ENCODE measurements at places on chromosomes 5 and 9. TPM values are rescaled to one million over a fixed set of nuclear protein-coding genes. Genes with fewer than 3 reads are reported as not detected.

DNA sequence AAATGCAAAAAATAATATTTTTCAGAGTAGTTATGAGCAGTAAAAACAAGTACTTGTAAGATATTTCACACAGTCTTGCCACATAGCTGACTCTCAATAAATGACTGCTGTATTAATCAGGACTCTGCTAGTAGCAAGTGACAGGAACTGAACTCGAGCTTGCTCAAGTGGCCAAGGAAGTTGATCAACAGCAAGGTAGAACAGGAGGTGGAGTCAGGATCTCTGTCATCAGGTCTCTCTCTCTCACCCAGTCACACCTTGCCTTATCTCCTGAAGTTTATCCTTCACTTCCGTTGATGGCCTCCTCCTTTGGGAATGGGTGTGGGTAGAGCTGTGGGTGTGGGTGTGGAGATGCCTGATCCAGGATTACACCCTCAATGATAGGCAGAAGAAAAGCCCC lies 107.0 kb downstream of the GPBP1 start:
- DNase-seq: no peak

SLC24A2 gene
- not detected for polyA plus RNA-seq

DNA sequence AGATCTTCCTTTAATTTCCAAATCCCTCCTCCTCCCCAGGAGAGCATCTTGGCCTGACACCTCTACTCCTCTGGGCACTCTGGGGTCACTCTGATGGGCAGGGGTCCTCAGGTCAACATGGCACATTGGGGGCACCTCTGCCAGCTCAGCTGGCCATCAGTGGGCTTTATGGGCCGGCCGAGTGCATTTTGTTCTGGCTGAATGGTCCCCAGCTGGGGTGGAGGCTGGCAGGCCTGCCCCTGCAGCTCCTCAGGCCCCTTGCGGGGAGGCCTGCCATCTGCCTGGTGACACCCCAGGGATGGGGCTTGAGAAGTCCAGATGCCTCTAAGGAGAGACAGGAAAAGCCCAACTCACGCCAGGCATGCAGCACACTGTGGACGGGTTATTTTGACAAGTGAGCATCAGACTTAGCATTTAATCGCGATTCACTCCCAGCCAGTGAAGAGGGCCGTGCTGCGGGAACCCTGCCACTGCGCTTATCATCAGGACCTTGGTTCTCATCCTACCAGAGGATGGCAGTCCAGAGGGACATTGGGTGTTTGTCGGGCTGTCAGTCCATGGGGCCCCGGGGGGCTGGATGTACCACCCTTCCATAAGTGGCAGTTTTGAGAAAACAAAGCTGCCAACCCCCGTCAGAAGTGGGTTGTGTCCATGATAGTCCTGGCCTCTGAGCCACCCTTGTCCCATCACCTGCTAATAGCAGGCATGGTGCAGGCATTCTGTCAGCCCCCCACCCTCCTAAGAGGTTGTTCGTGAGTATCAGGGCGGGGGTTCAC lies 21.7 kb downstream of the PHF2 start:
- DNase-seq: no peak

GRCh38 chr5:67496051-67496450 lies 299.5 kb upstream of the CD180 start:
- no peak for DNase-seq

DNA sequence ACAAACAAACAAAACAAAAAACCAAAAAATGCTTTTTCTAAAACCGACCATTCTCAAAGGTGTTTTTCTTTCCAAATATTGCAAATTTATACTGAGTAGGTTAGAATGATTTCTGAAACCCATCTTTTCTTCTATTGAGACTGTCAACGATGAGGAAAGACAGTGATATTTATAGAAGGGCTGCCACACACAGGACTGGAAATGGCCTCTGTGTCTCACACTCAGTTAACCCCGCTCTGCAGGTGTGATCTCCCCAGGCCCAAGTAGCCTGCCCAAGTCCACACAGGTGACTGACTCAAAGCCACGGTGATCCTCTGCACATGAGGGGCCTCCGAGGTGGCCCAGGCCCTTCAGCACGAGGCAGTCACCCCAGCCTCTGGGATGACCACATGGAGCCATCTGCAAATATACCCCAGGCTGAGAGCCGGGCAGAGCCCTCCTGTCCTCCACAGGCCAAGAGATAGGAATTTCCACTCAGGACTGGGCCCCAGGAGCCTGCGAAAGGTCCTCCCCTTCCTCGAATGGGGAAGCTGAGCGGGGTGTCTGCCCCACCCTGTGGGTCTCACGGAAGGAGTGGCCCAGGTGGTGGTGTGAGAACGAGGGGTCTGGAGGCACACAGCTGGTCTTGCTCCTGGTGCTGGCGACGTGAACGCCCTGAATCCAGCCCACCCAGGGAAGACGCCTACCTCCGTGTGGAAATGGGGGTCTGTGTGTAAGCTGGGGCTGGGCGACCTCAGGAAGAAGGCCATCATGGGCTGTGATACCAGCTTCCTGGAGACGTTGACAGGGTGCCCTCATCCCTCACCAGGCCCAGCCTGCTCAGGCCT lies 53.0 kb upstream of the PHYKPL start:
- no peak for DNase-seq

DNA sequence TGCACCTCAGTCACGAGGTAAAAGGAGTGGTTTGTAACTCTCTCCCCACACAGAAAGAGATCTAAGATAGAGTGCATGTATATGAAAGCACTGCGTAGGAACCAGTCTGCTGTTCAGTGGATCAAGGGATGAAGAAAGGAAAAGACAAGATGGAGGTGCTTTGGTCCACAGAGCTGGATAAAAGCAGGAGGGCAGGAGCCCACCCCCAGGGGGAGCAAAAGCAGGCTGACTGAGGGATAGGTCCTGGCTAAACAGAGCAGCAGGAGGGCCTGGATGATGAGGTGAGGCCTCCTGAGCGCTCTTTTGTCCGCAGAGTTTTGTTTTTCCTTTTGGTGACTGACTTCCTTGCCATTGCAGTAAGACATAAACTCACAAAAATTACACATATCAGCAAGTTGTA lies 293.5 kb upstream of the C9orf72 start:
- no peak for DNase-seq

GFM2 gene
- 13.0 TPM for polyA plus RNA-seq

- DNase-seq: no peak
Observed at GRCh38 chr5:62685221-62685620, 106.6 kb downstream of the LRRC70 start.

PLAC8L1 gene
- polyA plus RNA-seq: not detected

ADAMTS19 gene
- polyA plus RNA-seq: 0.02 TPM

DNA sequence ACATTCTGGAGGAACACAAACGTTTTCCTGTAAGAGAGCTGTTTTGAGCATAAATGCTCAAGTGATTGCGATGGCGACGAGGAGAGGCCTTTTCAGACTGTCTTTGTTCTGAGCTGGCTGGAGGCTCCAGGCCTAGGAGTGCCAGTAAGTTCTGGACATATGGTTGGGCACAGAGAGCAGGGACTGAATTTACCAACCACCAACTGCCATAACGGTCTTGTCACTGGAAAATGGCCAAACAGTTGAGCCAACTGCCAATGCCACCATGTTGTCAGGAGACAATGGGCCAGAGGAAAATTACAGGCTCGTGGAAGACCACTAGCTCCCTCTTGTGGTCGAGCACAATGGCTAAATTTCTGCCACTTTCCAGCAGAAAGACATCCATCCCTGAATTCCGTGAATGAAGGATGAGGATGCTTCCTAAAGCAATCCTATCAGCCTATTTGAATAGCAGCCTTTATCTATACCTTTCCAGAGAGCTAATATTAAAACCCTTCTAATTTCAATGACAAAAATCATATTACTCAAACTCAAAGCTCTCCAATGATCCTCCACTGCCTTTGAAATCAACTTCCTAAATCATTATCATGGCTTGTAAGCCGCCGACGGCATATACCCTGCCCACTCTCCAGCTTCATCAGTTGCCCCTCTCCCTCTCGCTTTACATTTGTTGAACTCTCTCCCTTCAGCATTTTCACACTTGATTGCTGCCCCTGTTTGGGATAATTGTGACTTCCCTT lies 66.9 kb upstream of the GLIS3 start:
- DNase-seq: no peak

GRCh38 chr5:131270809-131271208 lies 7.0 kb downstream of the CDC42SE2 start:
- no peak for DNase-seq

GRCh38 chr9:110887276-110887675 lies 151.0 kb downstream of the LPAR1 start:
- no peak for DNase-seq

SLC31A1 gene
- polyA plus RNA-seq: 22.0 TPM

FGF10 gene
- 1.3 TPM for polyA plus RNA-seq

TMEM252 gene
- polyA plus RNA-seq: not detected

FASTKD3 gene
- polyA plus RNA-seq: 9.3 TPM

DNA sequence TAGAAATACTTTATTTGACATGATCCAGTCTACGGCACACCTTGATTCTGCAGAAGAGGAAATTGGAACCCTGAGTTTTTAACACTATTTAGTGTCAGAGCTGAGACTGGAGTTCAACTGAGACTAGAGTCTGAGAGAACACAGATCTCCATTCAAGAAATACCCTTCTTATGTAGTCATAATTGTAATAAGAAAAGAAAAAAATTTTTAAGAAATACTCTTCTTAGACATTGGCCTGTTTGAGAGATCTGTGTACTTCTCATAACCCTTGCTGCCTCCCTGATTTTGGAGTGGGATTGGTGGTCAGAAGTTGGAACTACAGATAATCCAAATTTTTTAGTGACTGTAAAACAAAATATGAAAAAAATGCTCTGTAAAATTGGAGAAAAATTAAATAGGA lies 253.4 kb downstream of the ARRDC3 start:
- DNase-seq: no peak

Data from lung (tissue), 17 donors.